ENCODE measurements at places on chromosomes 7 and 10.
A peak's percentile ranks its signal among the peaks of the same experiment; 100 is the strongest.

DNA sequence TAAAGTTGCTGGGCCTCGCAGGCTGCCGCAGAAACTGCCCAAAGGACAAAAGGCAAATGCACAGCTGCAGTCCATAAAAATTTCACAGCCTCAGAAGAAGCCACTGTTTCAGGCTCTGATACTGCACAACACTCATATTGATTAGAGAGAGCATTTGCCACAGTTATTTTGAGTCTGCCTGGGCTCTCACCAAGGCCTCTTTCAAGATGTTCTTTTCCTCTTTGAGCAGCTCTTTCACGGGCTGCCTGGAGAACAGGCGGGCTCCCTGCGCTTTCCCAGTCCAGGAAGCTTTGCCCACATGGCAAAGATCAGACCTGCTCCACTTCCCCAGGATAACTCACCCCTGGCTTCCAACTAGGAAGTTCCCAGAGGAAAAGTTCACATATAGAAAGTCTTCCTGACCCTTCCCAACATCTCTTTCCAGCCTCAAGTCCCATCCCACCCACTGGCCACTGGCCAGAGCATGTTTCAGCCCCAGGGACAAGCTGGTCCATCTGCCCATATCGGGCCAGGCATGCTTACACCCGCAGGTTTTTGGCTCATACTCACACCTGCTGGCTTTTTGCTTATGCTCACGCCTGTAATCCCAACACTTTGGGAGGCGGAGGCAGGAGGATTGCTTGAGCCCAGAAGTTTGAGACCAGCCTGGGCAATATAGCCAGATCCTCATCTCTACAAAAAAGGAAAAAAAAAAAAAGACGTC lies 3.3 kb downstream of the SLIT1 start:
- DNase-seq, result no peak

DNA sequence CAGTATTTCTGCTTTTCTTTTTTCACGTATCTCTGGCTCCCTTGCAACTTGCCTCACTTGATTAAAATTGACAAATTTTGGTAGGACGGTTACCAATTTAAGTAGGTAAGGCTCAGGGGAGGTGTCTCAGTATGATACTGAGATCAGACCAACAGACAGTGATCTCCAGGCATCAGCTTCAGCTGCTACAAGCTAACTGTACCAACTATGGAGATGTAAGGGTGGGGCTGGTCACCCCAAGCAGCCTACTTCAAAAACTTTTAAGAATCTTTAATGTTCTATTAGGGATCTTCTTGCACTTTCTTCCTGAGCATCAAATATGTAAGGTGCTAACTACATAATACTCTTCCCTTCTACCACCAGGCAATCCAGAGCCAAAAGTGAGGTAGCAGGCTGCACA lies 26.9 kb downstream of the SLC35B4 start:
- no peak for DNase-seq

GRCh38 chr7:149196151-149196704 lies 882 bp downstream of the ZNF282 start:
- no peak for DNase-seq

DNA sequence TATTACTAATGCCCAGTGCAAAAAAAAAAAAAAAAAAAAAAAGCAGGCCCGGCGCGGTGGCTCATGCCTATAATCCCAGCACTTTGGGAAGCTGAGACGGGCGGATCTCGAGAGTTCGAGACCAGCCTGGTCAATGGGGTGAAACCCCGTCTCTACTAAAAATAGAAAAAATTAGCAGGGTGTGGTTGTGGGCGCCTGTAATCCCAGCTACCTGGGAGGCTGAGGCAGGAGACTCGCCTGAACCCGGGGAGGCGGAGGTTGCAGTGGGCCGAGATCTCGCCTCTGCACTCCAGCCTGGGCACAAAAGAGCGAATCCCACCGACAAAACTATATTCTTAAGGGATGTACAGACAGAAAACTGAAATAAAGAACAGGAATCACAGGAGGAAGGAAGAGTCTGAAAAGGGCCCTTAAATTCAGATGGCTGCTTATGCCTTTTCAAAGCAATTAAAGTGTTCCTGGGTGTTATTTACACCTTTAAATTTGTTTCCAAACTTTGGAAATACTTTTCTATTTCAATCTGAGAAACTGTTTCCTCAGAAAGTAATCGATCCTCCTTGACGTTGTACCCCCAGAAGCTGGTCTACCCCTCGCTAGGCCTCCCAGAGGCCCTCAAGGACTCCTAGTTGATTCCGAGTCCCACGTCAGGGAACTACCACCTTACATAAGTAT lies 2.0 kb upstream of the KMT2E start:
- peak; percentile 12 for DNase-seq

- no peak for DNase-seq
Measured at GRCh38 chr7:93574269-93574645, 267 bp downstream of the CALCR start.

DNA sequence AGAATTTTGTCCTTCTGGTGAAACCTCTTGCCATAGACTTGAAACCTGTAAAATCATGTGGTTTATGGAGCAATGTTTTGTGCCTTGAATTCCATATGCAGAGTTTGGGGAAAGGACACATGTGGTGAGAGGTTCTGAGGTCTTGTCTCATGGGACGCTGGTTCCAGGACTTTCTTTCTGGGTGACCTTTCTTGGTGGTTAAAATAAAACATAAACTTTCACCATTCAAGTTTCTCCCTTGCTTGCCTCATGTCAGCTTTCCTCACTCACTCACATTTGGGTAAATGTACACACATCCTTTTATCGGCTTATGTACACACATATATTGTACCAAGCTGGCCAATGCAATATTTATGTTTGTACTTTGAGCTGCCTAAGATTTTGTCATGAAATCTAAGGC lies 144.9 kb upstream of the CELF2 start:
- no peak for DNase-seq

- DNase-seq, result no peak
Measured at GRCh38 chr7:150965273-150965830, 12.8 kb downstream of the KCNH2 start.

DNA sequence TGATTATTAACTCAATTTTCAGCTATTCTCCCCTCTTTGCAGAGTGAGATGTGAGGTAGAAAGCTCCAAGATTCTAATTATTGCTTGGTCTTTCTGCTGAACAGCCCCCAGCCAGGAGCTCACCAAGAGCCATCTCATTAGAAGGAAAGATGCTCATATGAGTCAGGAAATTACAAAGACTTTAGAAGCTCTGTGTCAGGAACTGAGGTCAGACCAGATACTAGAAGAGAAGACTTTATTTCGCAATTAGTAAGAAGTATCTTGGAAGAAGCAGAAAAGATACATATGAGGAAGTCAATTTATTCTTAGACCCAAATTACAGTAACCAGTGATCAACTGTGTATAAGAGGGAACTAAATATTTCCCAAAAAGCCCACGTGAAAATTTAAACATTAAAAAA lies 626.9 kb downstream of the ZWINT start:
- DNase-seq, result no peak

DNA sequence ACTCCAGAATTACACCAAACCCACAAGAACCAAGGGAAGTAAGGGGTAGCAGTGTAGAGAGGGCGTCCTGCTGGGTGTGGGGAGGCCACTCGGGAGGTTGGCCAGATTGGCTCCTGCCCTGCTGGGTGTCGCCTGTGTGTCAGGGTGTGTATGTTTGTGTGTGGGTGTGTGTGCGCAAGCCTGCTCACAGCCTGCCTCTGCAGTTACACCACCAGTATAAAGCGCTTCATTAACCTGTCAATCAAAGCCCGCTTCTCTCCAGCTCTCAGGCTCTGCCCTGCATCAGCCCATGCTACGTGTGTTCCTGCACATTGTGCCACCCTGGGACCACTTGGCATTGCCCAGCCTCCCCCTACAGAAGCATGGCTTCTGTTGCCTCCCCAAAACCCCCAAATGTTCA lies 83.3 kb upstream of the PAX2 start:
- DNase-seq, result no peak

DNA sequence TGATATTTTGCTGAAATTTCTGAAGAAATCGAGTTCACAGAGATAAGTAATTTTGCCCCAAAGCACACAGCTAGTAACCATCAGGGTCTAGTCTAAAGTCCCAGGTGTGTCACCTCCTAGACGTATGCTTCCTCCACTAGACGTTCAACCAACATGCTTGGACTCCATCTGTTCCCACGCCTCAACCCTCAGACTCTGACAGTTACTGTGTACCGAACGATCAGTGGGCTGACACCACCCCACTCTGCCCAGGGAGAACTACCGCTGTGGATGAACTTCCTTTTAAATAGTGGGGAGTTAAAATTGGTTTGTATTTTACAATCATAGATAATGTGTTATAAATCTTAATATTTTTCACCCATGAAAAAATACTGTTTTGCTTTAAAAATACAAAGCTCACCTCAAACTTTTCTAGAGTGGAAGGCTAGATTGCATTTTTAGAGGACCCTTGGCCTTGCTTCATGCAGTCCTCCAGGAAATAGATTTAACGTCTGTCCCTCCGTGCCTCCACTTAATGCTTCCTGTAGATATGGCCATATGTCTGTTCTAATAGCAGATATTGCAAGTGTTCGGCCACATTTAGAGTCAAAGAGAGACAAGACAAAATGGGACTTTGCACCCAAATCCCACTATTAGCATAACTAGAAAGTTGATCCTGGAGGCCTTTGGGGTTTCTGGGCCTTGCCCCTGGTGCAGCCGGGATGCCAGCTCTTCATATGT lies 91.4 kb upstream of the ZPBP start:
- no peak for DNase-seq

DNA sequence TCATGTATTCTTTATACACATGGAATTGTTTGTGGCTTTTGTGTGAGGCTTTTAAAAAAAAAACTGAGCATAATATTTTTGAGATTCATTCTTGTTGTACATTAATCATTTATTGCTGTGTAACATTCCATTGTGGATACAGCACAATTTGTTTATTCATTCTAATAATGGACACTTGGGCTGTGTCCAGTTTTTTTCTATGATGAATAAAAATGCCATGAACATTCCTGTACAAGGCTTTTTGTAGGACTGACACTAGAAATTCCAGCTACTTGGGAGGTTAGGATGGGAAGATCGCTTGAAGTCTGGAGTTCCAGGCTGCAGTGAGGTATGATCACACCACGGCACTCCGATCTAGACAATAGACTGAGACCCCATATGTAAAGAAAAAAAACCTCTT lies 254.3 kb upstream of the CACNA2D1 start:
- DNase-seq, result no peak

- DNase-seq, result no peak
Measured at GRCh38 chr10:75861582-75861981, 430.2 kb downstream of the LRMDA start.

- no peak for DNase-seq
Measured at GRCh38 chr7:3215624-3216585, 85.1 kb upstream of the SDK1 start.

- DNase-seq, result no peak
Measured at GRCh38 chr7:107427462-107427861, 42.4 kb upstream of the GPR22 start.

- no peak for DNase-seq
Measured at GRCh38 chr7:121824276-121824675, 48.7 kb upstream of the PTPRZ1 start.

DNA sequence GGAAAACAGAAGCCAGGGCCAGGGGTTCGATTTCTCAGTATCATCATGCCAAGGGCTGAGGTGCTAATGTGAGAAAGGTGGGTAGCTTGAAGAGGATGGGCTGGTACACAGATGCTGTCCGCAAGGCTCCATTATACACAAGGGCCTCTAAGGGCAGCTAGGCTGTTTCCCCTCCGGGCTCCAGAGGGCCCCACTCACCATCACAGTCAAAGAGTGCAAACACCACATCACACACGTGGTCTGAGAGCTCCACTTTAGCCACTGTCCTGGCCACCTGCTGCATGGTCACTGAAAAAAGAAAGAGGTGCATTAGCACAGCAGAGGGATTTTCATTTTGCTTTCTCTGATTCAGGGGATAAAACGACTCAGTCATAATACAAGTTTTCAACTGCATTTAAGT lies 20.9 kb upstream of the DNAJB12 start:
- no peak for DNase-seq

DNA sequence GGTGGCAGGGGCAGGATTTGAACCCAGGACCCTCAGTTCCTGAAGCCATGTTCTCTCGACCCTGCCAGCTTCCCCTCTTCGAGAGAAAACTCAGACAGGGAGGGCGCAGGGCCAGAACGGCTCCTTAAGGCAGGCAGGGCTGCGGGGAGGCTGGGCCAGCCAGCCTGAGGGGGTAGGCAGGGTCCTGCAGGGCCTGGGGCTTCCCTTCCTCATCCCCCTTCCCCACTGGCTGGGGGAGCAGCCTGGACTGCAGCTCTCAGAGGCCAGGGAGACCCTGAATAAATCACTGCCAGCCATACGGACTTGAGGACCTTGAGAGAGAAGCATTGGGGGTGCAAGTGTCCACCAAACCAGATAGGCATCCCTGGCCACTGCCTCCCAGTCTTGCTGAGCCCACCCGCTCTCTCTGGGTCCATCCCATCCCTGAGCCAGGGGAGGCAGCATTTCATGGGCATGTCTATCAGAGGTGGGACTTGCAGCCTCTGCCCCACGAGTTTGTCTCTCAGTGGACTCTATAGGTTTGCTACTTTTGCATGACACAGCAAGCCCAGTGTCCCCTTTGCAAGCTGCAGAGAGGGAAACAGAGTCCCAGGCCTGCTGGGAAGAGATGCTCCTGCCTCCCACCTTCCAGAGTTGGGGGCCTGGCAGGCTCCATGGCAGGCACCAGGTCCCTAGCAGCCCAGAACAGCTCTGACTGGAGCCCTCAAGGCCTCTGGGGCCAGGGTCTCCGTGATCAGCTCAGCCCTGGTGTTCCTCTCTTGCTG lies 70.9 kb downstream of the MYL10 start:
- DNase-seq, result no peak

- no peak for DNase-seq
Measured at GRCh38 chr7:124688991-124689390, 76.6 kb downstream of the GPR37 start.

DNA sequence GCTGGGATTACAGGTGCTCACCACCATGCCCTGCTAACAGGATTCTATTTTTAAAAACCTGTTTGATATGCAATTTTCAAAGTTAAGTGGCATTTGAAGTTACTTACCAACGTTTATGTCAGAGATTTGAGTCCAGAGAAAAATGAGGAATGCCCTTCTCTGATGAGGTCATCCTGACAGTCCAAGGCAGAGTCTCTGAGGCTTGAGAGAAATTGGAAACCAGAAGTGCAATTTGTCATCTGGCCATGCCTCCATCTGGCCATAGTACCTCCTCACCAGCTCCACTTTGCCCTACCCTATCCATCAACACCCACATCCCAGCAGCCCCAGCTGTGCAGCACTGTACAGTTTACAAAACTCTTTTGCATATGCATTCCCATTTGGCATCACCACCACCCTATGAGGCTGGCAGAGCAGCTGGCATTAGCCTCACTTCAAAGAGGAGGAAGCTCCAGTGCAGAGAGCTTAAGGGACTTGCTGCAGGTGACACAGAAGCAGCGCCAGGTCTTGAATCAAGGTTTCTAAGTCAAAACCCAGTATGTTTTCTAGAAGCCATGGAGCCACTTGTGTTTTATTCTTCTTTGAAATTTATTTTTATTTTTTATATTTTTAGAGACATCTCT lies 54.5 kb upstream of the PDZD8 start:
- no peak for DNase-seq

GRCh38 chr7:35553519-35553918 lies 141.4 kb downstream of the HERPUD2 start:
- no peak for DNase-seq

DNA sequence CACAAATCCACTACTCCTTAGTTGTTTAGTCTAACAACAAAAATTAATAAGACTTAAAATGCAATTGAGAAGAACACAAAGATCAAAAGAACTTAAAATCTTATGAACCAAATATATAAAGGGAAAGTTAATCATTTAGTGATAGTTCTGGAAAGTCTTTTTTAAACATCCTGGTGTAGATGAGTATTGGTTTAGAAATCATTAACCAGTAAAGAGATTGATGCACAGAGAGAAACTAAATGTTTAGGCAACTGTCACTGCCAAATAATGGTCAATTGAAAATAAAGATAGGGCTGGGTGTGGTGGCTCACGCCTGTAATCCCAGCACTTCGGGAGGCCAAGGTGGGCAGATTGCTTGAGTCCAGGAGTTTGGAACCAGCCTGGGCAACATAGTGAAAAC lies 44.9 kb downstream of the SP8 start:
- no peak for DNase-seq

Measured in stimulated activated naive CD4-positive, alpha-beta T cell treated with Interleukin-2 at 50 U/mL for 16 hours (primary cell).